ENCODE measurements at places on chromosomes 13 and 19.

- DNase-seq, result no peak
Measured at GRCh38 chr13:41025518-41025917, 6.4 kb upstream of the ELF1 start.

GRCh38 chr13:36918246-36919131, 1.5 kb downstream of the SMAD9 start:
- DNase-seq, result peak; percentile 7

DNA sequence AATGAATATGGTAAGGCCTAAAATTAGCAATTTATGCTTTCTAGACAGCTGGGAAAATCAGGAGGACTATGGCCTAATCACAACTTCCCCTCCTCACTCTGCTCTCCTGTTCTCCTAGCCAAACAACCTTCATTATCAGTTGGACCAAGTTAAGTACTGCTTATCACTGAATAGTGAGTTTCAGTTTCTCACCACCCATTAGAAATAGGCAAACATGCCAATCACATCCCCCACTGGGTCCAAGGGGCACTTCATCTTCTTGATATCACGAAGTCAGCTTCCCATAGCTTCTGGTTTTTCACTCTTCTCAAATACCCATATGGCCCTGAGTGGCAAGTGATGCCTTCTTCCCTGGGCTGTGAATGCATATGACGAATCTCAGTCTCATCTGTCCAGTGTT, 689.6 kb downstream of the SLITRK5 start:
- DNase-seq, result no peak

DNA sequence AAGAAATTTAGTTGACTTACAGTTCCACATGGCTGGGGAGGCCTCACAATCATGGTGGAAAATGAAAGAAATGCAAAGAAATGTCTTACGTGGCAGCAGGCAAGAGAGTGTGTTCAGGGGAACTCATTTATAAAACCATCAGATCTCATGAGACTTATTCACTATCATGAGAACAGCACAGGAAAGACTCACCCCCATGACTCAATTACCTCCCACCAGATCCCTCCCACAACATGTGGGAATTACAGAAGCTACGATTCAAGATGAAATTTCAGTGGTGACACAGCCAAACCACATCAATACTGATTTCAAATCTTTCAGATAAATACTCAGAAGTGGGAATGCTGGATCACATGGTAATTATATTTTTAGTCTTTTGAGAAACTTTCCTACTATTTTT, 1357.9 kb downstream of the SLITRK5 start:
- no peak for DNase-seq

GRCh38 chr13:48750588-48751383, 97.1 kb downstream of the CYSLTR2 start:
- DNase-seq, result no peak

GRCh38 chr13:89052699-89053098, 1381.5 kb downstream of the SLITRK5 start:
- DNase-seq, result no peak

GRCh38 chr19:18802354-18802753, 11.2 kb upstream of the COMP start:
- no peak for DNase-seq

- no peak for DNase-seq
Measured at GRCh38 chr13:30928978-30929377, 3.5 kb upstream of the TEX26 start.

DNA sequence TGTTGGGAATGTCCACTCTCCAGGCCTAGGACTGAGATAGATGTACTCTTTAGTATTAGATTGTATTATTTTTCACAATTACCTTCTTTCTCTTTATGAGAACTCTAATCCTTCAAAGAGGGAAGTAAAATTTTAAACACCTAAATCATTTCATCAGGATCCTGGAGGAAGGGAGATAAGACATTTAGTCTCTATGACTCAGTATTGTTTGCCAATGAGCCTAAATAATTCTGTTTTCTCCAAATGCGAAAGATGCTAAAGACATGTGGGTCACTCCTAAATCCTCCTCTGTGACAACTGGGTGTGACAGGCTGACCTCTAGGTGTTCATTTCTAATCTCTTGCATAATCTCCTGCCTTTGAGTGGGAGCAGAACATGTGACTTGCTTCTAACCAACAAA, 1736.6 kb upstream of the MIR17HG start:
- no peak for DNase-seq

DNA sequence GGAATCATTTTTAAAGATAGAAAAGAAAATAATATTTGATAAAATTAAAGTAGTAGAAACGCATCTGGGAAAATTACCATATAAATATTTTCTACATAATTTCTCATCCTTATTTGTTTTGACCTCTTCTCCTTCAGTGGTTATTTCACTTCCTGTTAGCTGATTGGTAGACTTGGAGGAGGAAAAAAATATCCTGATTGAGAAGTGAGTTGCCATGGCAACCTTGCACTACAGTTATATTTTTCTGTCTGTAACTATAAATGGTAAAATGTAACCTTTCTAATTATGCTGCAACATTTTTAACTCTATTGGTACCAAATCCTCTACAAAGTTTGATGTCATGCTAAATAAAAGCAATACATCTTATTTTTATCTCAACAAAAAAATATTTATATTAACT, 45.2 kb downstream of the SCEL start:
- no peak for DNase-seq

GRCh38 chr13:78881054-78881453, 222.1 kb upstream of the OBI1 start:
- DNase-seq, result no peak

GRCh38 chr13:21328836-21329477, 130.1 kb downstream of the ZDHHC20 start:
- no peak for DNase-seq

DNA sequence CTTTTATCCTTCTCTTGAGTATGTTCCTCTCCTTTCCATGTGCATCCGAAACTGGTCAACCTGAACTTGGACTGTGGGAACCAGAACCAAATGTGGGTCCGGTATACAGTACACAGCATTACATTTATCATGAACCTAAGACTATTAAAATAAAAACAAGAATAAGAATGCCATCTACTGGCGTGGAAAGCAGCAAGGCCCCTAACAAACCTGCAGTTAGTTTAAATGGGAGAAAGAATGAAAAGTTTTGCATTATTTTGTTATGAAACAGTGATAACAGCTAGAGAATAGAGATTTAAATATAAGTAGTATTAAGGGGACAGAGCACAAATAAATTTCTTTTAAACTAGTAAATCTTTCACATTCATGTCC, 159.5 kb downstream of the RBM26 start:
- DNase-seq, result no peak

- DNase-seq, result no peak
Measured at GRCh38 chr19:2014731-2015607, 545 bp downstream of the BTBD2 start.

- no peak for DNase-seq
Measured at GRCh38 chr13:74136084-74136658, 2.0 kb upstream of the KLF12 start.

- no peak for DNase-seq
Measured at GRCh38 chr19:17553256-17553655, 2.2 kb upstream of the COLGALT1 start.

DNA sequence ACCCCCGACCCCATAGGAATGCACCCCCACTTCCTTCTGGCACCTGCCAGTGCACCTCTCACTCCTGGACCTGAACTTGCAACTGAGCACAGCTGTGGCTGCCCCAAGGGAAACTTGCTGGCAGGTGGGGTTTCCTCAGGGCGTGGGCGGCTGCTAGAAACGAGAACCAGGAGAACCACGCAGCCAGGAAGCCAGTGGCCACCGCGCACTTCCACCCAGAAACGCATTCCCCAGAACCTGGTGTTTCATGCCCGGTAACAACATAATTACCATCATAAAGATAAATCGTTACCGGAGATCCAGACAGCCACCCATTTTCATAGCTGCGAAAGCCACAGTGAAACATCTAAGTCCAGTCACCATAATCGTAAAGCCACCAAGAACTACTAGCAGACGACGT, 75.2 kb upstream of the C13orf46 start:
- no peak for DNase-seq

GRCh38 chr13:31052478-31052877, 109.2 kb downstream of the HSPH1 start:
- no peak for DNase-seq

- no peak for DNase-seq
Measured at GRCh38 chr19:30228835-30229524, 143.2 kb upstream of the ZNF536 start.

DNA sequence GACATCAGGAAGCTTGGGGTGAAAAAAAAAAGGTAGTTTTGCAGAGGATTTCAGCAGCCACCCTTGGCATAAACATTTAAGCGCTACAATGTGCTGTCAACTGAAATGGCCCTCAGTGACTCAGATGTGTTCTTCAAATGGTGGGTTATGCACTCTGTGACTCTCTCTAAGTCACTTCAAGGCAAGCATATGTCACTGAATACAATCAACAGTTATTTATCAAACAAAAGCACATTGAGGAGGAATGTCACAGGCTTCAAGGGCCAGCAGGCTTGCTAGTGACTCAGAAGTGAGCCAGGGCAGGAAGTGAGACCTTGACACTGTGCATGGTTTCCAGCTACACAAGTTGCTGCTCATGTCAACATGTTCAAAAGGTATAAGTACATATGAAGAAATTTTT, 523.7 kb upstream of the HTR2A start:
- no peak for DNase-seq

GRCh38 chr13:75825161-75825560, 189.0 kb downstream of the LMO7 start:
- DNase-seq, result no peak

- no peak for DNase-seq
Measured at GRCh38 chr13:28297341-28297740, 159.0 kb downstream of the PAN3 start.

GRCh38 chr13:50209631-50210030, 194.4 kb downstream of the KCNRG start:
- DNase-seq, result no peak

- no peak for DNase-seq
Measured at GRCh38 chr13:108437496-108437895, 168.0 kb downstream of the TNFSF13B start.

- no peak for DNase-seq
Measured at GRCh38 chr13:32642858-32643257, 56.6 kb downstream of the PDS5B start.

DNA sequence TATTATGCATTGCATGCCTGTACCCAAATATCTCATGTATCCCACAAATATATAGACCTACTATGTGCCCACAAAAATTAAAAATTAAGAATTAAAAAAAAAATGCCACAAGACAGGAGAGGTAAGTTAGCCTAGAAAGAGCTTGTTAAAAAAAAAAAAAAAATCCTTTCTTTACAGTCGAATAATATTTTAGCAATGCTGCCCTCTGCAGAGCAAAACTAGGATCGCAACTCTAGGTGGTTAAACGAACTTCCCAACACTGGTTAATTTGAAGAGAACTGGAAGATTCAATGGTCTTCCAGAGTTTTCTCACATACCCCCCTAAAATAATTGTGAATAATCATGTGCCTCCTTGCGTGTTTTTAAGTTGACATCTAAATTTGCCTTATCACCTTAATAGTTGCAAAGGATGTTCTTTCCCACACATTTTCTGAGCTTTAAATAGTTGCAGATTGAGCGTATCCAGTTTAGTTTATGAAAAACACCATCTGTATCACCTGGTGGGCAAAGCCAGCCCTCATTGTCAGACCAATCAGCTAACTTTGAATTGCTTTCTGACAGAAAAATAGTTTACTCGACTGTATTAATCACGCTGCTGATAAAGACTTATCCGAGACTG, 47.4 kb upstream of the RCBTB2 start:
- DNase-seq, result peak; percentile 40

DNA sequence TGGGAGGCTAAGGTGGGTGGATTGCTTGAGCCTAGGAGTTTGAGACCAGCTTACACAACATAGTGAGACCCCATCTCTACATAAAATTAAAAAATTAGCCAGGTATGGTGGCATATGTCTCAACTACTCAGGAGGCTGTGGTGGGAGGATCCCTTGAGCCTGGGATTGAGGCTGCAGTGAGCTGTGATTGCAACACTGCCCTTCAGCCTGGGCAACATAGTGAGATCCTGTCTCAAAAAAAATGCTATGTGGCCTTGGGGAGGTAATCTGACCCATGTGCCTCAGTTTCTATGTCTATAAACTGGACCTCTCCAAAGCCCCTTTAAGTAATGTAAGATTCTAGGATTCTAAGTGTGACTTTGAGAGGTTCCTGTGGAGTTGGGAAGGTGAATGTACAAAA, 25.2 kb downstream of the ARL11 start:
- DNase-seq, result no peak

- no peak for DNase-seq
Measured at GRCh38 chr19:33407716-33408115, 34.2 kb downstream of the CEBPG start.

DNA sequence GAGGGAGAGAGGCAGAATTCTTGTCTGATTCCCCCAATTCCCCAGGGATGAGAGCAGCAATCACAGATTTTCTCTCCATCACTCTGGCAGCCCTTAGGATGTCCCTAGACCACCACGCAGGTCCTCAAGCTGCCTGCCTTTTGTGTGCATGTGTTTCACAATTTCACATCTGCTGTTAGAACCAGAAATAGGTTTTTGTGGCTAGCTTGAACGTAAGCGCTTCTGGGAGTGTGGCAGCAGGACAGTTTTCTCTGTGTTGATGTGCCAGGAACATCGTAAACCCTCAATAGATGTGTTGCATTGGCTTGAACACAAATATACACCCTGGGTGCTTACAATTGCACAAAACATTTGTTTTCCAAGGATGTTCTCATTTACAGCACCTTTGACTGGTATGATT, 78.8 kb upstream of the TMTC4 start:
- DNase-seq, result no peak

Measured in NCI-H2107 (cell line).